ENCODE measurements at places on chromosomes 12 and 14.

DNA sequence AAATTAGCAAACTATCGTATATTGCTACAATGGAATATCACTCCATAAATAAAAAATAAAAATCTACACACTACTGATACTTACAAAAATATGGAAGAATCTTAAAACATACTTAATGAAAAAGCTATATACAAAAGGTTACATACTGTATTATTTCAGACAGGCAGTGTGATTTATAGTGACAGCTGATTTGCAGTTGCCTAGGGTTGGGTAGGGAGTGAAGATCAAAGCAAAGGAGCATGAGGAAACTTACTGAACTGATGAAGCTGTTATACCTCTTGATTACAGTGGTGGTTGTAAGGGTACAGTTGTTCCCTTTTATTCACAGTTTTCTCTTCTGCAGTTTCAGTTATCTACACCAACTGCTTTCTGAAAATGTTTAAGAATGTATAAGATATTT lies 62.6 kb downstream of the FSCB start:
- no peak for DNase-seq

GRCh38 chr12:112126000-112126438 lies 659 bp downstream of the TRAFD1 start:
- no peak for DNase-seq

GRCh38 chr12:125512541-125513298 lies 447.5 kb downstream of the AACS start:
- no peak for DNase-seq

DNA sequence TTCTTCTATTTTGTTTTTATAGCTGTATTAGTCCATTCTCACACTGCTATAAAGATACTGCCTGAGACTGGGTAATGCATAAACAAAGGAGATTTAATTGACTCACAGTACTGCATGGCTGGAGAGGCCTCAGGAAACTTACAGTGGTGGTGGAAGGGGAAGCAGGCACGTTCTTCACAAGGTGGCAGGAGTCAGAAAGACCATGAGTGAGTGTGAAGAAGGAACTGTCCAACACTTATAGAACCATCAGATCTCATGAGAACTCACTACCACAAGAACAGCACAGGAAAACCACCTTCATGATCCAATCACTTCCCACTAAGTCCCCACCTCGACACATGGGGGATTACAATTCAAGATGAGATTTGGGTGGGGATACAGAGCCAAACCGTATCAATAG lies 42.3 kb downstream of the ARMH4 start:
- DNase-seq, result no peak

DNA sequence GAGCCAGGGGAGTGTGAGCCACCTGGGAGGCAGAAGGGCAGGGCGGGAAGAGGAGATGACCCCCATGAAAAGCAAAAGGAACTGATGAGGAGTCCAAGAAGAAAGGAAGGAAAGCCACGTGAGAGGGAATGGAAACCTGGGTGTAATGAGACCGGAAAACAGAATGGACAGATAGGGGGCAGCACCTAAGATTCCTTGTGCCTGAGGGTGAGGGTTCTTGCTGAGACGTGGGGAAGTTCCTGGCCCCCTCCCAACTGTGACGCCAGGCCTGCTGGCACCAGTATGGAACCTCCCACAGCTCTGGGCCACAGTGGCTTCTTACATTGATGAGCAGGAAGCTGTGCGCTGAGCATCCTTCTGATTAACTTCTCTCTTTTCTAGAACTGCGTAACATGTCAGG lies 30.8 kb downstream of the TTC7B start:
- no peak for DNase-seq

GRCh38 chr12:69107541-69107940 lies 131.8 kb upstream of the CPSF6 start:
- DNase-seq, result no peak

DNA sequence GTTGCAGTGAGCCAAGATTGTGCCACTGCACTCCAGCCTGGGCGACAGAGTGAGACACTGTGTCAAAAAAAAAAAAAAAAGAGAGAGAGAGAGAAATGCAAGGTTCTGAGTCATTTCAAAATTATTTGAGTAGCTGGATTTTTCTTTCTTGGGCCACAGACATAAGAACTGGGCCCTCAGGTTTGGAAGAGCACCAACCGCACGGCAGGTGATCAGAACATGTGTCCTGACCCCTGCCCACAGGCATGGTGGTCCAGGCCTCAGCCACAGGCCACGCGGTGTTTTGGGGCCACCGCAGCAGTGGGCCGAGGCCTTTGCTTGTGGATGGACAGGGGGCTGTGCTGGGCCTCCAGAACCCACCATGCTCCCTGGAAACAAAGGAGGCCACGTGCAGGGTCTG lies 126.7 kb downstream of the CALM1 start:
- no peak for DNase-seq

GRCh38 chr12:123595729-123596128 lies 6.2 kb upstream of the DDX55 start:
- DNase-seq, result no peak

- DNase-seq, result no peak
Observed at GRCh38 chr12:1339618-1340319, 254.6 kb downstream of the FBXL14 start.

- DNase-seq, result no peak
Observed at GRCh38 chr14:63852271-63852816, 460 bp upstream of the SYNE2 start.

DNA sequence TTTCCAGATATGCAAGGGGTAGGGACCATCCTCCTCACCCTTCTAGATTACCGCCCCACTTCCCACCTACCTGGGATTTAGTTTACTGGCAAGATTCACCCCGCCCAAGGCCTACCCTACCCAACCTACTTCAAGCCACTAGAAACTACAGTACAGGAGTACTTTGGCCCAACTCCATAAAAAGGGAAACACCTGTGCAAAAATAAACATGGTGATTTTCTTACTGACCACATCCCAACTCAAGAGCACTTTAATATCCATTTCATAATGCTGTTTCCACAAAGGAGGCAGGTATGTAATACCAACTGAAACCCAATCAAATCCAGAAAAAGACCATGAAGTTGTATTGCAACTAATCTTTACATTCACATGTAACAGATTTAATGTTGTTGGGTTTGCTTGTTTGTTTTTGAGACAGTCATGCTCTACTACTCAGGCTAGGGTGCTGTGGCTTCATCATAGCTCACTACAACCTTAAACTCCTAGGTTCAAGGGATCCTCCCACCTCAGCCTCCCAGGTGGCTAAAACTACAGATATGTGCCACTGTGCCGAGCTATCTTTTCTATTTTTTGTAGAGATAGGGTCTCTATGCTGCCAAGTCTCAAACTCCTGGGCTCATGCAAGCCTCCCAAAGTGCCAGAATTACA lies 41.7 kb upstream of the RAP1B start:
- DNase-seq, result no peak

DNA sequence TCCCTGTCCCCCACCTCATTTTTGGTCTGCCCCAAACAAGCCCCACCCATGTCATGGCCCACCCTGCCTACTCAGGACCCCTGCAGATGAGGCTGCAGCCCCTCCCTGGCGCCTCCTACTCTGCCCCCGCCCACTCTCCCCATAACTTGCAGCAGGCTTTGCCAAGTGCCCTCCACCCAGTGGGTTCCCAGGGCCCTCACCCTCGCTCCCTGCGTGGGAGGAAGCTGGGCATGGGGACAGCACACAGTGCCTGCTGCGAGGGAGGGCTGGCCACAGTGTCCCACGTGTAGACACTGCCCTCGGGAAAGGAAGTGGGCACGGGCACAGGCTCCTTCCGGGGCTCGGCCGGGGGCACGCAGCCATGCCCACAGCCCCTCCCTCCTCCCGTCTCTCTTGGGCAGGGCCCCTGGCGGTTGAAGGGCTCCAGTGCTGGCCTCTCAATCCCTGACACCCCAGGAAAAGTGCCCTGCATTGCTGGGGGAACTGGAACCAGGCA lies 9.4 kb downstream of the AKT1 start:
- DNase-seq, result no peak

GRCh38 chr14:77369285-77369684 lies 7.6 kb downstream of the TMED8 start:
- DNase-seq, result no peak

DNA sequence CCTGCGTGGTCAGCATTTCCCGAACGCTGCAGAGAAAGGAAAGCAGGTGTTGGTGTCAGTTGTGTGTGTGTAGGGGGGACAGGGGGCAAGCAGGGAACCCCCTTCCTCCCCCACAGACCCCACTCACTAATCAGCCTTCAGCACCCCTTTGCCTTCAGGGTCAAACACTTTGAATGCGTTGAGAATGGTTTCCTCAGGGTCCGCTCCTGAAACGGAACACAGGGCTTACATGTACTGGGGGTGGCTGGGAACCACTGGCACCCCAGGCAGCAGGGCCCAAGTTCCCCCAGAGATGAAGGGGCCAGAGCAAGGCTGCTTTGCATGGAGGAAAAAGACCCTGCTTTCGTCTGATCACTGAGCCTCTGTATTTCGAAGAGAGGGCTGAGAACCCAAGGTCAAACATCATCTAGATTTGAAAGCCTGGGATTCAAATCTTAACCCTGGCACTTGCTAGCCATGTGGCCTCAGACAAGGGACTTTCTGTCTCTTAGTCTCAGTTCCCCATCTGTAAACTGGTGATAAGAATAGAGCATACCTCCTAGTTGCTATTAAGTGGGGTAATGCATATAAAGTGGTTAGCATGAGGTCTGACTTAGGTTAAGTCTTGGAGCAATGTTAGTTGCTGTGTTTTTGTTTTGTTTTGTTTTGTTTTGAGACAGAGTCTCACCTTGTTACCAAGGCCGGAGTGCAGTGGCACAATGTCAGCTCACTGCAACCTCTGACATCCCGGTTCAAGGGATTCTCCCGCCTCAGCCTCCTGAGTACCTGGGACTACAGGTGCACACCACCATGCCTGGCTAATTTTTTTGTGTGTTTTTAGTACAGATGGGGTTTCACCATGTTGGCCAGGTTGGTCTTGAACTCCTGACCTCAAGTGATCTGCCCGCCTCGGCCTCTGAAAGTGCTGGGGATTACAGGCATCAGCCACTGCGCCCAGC lies 7.0 kb downstream of the MYL2 start:
- DNase-seq, result no peak

GRCh38 chr12:27244689-27245488 lies 803 bp downstream of the STK38L start:
- no peak for DNase-seq

DNA sequence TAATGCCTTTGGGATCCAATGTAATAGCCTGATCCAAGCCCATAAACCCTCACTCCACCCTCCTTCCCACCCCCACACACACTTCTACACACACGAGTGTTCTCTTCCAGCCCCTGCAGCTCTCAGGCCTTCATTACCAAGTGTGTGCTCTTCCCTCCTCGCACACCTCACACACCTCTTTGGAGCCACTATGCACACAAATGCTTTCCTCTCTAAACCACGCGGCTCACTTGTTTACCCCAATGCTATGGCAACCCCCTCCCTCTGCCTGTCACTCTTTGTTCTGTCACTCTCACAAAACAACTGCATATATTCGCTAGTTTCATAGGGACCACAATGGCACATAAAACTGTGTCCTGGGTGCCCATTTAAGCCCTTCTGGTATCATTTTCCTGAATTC lies 35.1 kb downstream of the PPP2R5E start:
- no peak for DNase-seq

DNA sequence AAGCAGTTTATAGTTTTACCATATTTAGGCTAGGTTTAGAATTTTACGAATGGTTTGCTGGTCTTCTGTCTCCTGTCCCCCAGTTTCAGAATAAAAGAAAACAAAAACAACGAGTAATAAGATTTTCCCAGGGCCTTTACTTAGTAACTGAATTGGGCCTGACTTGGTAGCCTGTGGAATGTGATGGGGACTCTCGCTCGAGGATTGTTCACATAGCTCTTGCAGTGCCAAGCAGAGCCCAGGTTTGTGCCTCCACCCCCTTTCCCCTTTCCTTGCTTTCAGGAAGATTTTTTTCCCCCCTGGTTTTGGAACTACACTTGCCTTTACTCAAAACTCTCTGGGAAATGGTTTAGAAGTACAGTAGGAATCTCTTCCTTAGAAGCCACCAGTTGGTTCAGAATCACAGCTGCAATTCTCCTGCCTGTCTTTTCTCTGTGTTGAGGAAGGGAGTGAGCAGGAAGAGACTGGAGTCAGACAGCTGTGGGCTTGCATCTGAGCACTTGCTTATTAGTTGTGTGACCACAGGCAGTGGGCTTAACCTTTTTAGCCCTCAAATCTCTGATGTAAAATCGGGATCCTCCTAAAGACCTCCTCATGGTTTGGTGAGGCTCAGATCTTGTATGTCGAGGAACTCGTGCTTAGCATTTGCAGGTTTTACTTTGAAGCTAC lies 501.2 kb downstream of the PCNX1 start:
- DNase-seq, result no peak

DNA sequence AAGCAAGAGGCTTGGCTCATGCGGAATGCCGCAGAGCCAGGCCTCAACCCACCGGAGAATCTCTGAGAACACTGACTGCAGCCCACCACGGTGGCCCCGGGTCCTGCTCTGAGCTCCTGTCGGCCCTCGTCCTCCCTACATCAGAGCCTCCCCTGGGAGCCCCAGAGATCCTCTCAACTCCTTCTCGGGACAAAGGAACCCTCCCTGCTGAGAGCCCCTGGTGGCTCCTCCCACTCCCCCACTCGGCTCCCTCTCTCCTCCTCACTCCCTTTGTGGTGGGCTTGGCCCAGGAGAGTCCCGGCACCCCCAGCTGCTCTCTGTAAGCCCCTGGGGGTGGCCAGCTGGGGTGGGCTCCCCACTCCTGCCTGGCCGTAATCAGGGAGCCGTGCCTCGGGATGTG lies 11.1 kb upstream of the INF2 start:
- DNase-seq, result no peak

GRCh38 chr12:6528539-6529235 lies 5.6 kb upstream of the GAPDH start:
- no peak for DNase-seq

GRCh38 chr14:60679566-60680258 lies 30.4 kb upstream of the SIX1 start:
- no peak for DNase-seq

DNA sequence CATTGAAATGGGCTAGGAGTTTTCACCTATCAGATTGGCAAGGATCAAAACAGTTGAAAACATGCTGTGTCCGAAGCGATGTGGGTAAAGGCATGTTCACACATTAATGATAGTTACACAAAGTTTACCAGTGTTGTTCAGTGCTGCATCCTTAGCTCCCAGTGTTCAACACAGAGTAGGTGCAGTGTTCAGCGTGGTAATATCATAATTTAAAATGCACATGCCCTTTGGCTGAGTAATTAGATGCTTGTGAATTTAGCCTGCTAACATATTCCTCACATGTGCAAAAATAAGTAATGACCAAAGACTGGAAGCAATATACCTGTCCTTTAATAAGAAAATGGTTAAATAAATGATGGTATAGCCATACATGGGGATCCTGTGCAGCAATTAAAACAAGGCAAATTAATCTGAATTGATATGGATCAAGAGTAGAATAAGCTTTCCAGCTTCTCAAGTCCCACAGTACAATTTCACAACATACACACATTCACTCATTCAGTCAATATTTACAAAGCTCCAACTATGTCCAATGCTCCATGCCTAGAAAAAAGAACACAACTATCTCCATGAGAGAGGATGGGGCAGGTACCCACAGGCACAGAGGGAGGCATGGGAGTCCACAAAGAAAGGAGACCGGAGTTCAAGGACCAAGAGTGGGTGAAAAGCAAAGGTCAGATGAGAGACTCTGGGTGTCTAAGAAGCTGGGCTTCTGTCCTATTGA lies 12.8 kb downstream of the TMCC3 start:
- no peak for DNase-seq

All from stimulated activated CD8-positive, alpha-beta memory T cell treated with anti-CD3 and anti-CD28 coated beads, Interleukin-7, amount 100 ng/mL, for 1 hour (primary cell).